ENCODE measurements at places on chromosomes 5 and 9.
A peak's percentile ranks its signal among the peaks of the same experiment; 100 is the strongest.

DNA sequence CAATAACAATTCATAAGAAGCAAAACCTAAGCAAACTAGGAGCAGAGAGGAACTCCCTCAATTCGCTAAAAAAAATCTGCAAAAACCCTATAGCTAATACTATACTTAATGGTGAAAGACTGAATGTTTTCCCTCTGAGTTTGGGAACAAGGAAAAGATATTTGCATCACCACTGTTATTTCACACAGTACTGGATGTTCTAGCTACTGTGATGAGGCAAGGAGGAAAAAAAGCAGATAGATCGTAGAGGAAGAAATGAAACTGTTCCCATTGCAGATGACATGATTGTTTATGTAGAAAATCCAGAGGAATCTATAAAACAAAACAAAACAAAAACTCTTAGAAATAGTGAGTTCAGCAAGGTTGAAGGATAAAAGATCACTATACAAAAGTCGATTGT is 116.7 kb downstream of the PHF2 start:
- DNase-seq: no peak

DNA sequence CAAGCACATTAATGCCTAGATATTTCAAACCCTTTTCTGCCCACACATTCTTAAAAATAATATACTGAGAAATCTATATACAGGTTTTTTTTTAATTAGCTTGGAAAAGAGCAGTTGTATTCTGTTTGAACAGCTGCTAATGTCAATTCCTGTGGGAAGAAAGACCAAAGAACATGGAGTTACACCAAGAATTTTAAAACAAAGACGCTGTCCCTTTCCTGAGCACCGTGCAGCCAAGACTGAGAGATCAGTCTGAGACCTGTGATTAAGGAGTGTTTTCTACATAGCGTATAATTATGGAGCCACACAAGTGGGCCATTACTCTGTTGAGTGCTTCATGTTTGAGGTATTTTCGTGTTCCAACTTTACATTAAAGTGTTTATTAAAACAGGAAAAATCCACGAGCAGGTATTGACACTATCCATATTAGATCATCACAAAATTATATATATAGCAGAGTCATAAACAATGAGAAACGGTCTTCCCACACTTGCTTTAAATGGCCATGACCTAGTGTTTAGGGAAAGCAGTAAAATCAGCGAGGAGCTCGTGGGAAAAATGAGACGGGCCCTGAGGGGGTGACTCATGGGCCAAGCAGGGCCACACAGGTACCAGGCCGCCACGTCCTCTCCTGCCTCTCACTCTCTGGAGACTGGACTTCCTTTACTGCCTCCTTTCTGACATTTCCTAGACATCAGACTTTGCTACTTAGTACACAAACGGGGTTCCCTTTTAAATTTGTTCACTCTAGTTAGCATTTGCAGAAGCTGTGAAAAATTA is 153.1 kb upstream of the OTULINL start:
- no peak for DNase-seq

DNA sequence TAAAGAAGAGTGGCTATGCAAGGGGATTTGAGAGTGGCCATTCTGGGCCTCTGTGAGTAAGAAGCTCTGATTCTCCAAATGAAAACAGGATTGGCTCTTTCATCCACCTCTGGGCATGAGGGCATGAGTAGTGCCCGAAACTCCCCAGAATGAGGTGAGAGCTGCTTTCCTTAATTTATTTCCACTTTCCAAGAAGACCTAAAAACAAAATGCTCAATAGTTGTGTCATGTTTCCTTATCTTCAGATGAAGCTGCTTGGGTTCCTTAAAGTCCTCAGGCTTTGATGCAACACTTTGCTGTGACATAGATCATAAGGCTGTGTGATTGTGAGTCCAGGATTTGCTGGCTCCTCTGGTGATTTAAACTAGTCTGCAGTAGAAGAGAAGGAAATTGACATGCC is 3.1 kb upstream of the ZCCHC10 start:
- DNase-seq: no peak

GRCh38 chr9:105141146-105141975 is 103.1 kb upstream of the SLC44A1 start:
- no peak for DNase-seq

DNA sequence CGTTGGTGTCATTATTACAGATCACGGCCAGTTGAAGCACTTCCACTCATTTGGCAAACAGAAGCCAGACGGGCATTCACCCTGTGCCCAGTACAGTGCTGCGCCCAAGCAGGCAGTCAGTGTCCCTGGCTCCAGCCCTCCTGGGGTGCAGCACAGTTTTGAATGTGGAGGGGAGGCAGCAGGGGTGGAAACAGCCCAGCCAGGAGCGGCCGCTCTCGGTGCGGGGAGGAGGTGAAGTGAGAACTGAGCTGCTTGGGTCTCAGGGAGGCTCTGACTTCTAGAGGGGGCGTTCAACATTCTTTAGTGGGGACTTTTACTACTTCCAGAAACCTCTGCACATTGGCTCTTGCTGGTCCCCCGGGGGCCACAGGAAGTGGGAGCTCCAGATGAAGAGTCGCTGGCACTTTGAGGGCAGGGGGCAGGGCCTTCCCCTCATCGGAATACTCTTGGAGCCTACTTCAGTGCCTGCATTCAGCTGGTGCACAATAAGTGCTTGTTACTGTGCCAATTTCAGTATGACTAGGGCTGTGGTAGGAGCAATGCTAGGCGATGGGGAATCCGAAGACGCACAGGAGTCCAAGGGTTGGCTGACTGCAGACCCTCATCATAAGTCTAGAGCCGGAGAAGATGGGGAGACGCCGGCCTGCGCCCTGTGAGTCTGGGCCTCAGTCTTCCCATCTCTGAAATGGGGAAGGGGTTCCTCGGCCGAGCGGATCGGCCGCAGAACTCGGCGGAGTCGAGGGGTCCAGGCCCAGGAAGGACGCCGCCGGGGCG is 492 bp upstream of the NEK6 start:
- DNase-seq: no peak

DNA sequence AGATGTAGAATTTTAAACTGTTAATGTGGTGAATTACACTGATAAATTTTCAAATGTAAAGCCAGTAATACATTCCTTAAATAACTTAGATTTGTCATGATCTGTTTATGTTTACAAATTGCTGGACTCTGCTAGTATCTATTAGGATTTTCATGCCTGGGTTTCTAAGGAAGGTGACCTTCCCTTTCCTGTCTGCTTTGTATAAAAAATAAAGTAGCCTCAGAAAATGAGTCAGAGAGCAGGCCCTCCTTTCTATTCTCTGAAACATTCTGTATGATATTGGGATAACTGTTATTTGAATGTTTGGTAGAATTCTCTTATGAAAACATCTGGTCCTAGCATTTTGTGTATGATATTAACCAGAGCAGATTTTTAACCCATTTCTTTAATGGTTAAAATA is 255.3 kb downstream of the SYK start:
- peak; percentile 89 for DNase-seq

DNA sequence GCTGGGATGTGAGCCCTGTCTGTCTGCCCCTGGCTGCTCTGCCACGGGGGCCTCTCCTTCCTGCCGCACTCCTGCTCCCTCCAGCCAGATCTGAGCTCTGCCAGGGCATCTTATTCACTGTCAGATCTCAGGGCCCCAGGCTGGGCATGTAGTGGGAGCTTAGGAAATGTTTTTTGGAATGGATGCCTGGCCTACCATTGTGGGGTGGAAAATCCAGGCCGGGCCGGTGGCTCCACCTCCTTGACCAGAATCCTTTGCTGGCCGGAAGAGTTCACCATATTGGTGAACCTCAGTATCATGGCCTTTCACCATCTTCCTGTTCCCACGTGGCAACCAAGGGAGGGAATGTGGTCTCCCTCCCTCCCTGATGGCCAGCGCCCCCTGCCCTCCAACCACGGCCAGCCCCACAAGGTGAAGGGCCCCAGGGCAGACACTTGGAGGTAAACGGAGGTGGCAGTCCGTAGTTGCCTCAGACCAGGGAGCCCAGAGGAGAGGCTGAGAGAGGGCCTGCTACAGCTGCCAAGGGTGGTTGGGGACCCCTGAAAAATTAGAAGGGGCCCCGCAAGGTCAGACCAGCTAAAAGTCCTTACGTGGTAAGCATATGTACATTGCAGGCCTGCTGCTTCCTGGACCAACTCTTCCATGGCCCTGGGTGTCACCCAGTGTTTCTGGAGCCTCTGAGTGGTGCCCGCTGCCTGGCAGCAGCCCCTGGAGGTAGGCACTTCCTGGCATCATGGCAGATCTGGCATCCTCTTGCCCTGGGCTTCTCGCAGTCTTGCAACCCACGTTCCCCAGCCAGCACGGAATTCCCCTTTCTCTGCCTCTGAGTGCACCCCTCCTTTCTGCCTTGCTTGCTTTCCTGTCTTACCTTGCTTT is 153.3 kb downstream of the RGS3 start:
- DNase-seq: no peak

GRCh38 chr5:42951293-42951840 is 88.8 kb downstream of the ANXA2R start:
- DNase-seq: peak; percentile 40

GRCh38 chr9:17063535-17064135 is 71.2 kb upstream of the CNTLN start:
- DNase-seq: peak; percentile 47

- no peak for DNase-seq
Observed at GRCh38 chr5:69074664-69075521, 18.9 kb upstream of the SLC30A5 start.

GRCh38 chr5:14148890-14149671 is 5.9 kb downstream of the TRIO start:
- no peak for DNase-seq

DNA sequence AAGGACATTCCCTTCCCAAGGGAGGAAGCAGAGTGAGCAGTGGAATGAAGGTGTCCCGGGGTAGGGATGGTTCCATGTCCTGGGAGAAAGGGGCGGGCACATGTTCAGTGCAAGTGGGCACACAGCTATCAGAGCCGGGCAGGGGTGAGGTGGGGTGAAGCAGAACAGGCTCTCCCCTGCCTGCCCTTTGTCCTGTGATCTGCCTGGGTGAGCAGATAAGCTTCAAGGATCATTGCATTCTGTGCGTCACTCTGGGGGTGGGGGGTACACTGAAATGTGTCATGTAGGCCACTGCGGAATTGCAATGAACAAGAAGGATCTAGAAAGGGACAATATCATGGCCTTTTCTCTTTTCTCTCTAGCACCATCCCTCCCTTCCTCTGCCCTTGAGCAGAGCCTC is 61.7 kb upstream of the SHB start:
- DNase-seq: no peak

DNA sequence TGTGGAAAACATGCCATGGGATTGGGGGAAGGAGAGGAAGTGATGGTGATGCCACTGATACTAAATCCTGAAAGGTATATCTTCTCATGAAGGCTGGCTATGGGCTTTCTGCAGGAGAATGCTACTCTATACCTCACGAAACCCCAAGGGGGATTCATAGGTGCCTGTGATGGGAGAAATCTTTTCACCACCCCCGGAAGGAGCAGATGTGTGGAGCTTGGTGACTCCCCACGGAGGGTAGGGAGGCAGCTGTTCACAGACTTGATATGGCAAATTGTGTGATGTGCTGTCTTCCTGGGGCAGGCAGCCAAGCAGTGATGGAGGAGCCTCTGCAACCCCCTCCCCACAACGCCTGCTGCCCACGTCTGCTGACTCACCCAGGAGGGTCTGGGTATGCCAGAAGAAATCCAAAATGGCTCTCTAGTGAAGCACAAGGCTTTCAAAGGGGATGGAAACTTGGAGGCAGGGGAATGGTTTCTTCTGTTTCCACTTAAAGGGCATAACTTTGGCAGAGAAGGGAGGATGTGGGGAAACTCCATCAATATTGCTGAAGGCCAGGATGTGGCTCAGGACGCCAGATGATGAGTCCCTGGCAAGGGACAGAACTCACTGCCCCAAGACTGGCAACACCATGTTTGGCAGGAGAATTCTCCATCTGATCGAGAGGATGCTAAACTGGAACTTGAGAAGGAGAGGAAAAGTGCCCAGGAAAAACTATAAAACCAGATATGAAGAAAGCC is 188.3 kb downstream of the GABBR2 start:
- no peak for DNase-seq

DNA sequence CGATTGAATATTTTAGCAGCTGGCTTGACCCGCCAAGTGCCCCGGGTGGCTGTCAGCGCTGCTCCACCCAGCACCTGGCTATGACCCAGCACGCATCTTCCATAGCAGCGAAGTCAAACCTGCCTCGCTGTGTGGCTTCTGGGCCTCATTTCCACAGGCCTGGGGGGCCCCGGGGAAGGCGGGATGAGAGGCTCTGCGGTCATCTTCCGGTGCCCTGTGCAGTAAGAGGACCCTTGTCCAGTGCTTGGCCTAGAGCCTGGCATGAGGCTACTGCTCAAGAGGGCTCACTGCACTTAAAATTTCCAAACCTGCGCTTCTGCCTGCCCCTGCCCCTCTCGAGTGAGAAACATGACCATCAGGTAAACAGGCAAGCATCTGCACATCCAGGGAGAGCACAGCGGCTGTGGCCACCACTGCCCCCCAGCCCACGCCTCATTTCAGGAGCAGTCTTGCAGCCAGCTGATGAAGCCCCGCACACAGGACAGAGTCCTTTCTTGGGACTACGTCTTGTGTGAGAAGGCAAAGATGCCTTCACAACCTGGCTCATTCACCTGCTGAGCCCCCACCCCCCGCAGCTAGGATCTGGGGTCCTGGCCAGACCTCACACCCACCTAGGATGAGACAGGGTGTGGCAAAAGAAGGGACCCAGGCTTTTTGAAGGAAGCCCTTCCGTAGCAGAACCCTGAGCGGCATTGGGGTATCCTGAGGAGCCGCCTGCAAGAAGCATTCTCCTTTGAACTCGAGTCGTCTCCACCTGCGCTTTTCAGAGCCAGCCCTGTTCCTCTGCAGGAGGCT is 69.5 kb upstream of the UNC5A start:
- DNase-seq: no peak

DNA sequence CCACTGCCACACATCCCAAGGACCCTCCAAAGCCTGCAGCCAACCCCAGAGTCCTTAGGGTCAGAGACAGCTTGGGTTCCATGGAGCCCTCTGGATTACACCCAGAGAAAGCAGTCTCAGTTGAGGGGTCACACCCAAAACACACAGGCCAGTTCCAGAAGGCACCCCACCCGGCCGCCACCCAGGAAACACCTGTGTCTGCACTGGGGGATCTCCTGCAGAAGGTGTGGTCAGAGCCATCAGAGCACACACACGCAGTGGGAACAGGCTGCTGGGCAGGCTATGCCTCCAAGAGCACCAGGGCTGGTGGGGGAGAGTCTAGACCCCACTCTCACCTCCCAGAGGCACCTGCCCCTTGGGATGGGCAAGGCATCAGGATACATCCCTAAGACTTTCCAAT is 27.3 kb downstream of the NIPAL4 start:
- no peak for DNase-seq

DNA sequence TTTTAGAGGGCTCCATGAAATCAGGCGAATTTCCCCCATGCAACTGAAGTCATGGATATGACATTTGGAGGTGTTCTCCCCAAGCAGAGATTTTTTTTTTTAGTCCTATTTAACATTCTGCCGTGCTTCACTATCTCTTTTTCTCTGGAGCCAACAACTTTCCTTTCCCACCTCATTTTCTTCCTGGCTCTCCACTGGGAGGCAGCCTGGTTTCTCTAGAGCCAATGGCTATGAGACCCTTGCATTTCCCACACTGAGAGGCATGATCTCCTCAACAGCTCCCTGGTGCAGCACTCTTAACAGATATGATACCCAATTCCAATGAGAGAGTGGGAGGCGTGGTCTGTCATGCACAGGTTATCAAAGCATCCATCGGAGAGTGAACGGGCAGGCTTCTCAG is 310.8 kb downstream of the DRD1 start:
- DNase-seq: no peak
